Heart left ventricle (tissue), 16 donors: ENCODE measurements at places on chromosomes 5 and 9.
A peak's percentile ranks its signal among the peaks of the same experiment; 100 is the strongest.

DNA sequence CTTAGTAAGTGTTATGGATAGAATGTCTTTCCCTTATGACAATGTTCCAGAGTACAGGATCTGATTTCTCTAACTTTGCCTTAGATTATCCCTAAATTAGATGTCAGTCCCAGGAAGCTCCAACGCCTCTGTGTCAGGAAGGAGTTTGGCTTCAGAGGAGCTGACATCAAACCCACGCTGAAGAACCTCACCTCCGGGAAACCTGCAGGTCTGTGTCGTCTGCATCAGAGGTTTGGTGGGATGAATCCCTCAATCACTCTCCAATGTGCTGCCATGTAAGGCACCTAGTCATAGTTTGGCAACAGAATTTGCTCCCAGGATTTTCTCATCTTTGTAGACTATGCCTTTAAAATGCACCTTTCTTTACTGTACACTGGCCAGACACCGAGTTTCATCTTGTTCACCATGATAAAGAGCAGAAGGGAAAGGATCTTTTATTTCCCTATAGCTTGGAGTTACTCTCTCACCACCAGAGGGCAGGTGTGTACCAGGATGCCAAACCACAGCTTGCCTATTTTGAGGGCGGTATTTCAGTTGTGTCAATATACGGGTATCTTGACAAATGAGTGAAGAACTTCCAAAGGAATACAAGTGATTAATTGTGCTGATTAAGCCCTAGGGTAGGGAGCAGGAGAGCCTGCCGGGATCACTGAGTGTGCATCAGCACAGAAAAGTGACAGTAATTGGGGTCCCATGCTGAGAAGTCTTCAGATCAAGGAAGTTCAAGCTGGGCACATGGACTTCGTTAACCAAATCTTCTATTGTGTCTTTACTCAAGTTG is 23.4 kb downstream of the MINAR2 start:
- peak; percentile 33 for DNase-seq

DNA sequence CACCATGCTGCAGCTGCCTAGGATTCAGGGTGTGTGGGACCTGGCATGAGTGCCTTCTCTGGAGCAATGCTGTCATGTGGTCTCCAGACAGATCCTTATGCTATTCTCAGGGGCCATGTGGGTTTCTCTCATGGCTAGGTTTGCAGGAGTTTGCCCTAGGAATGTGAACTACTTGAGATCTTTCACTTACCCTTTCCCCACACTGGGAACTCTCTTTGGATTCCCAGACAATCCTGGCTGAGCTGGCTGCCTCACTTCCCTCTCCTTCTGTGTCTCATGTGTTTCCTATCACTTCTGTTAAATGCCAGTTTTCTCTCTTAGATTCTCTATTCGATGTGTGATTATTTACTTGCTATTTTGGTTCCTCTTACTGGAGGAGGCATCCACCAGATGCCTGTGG is 270.2 kb upstream of the RASA1 start:
- no peak for DNase-seq

GRCh38 chr9:136578915-136579649 is 33.2 kb upstream of the NOTCH1 start:
- DNase-seq = no peak

DNA sequence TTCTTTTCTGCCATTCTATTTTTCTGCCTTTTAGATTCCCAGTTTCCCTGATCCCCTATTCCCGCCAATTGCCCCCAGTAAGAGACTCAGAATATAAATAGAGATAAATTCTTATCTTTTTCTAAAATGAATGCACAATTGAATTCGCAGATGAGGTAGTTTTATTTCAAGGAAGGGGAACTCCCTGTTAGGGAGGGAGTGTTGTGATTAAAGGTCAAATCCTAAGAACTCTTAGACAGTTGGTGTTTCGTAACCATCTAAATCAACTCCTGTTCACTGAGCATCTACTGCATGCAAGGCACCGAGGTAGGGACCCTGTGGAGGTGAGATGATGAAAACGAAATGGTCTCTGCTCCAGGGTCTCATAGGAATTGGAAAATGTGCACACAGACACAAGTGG is 7.7 kb upstream of the MAP3K1 start:
- no peak for DNase-seq

- no peak for DNase-seq
Observed at GRCh38 chr9:2086116-2086515, 71.0 kb downstream of the SMARCA2 start.
